ENCODE measurements at places on chromosomes 13 and 19.
A peak's percentile ranks its signal among the peaks of the same experiment; 100 is the strongest.

DNA sequence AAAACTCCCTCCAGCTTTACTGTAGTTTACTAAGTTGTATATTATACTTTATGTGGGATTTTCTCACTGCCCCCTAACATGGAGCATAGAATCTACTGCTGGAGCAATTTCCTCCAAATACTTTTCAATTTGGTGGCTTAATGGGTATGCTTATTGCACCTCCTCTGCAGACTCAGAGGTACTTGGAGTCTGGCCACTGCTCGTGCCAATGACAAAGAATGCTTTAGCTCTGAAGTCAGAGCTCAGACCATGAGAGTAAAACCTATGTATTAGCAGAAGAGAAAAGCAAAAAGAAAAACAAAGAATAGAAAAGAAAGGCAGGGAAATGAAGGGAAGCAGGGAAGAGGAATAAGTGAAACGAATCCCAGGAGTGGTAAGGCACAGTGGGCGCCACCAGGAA is 71.9 kb downstream of the SUCLA2 start:
- no peak overlapping the region for H3K4me3 ChIP-seq
- no peaks in the 10 kb centered on the region for H3K4me1 ChIP-seq
- DNase-seq = no peak
- no peaks in the 10 kb centered on the region for H3K27me3 ChIP-seq

- H3K27ac ChIP-seq = no peak overlapping the region
- DNase-seq = no peak
Observed at GRCh38 chr13:21872795-21873194, 201.9 kb downstream of the FGF9 start.

DNA sequence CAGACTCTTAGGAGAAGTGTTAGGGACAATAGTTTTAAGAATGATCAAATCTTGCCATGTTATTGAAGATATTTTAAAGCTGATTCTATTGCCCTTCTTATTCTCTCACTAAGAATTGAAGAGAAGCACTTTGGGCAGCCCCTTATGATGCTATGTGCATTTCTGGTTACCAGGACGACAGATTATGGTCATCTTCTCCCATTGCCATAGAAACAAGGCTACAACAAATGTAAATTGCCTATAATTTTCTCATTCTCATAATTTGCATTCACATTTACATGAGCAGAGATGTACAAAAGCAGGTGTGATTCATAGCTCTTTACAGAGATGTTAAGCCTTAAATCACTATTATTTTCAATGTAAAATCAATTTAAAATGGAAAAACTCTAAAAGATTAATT is 137.3 kb upstream of the PCDH9 start:
- no peak for DNase-seq
- H3K4me3 ChIP-seq = no peak overlapping the region
- no peaks in the 10 kb centered on the region for H3K27me3 ChIP-seq
- H3K4me1 ChIP-seq = no peaks in the 10 kb centered on the region
- H3K36me3 ChIP-seq = no peaks in the 10 kb centered on the region

DNA sequence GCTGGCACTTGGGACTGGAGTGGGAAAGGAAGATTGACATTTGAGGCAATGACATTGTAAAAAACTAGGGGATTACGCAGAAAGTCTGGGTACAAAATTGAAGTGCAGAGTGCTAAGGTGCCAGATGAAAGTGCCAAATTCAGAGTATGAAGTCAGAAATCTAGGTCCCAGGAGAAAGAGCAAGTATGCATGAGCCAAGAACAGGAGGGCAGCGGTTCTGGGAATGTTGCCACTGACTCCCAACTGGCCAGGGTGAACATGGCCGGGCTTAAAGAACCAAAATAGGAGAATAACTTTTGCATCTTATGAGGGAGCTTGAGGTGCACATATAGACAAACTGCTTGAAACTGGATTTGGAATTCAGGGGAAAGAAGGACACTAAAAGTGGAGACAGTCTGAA is 495.8 kb upstream of the KLF12 start:
- no peaks in the 10 kb centered on the region for H3K36me3 ChIP-seq
- no peak overlapping the region for H3K27ac ChIP-seq
- peaks cover 8% of the 10 kb centered on the region for H3K27me3 ChIP-seq
- no peak for DNase-seq
- H3K4me3 ChIP-seq = no peak overlapping the region

DNA sequence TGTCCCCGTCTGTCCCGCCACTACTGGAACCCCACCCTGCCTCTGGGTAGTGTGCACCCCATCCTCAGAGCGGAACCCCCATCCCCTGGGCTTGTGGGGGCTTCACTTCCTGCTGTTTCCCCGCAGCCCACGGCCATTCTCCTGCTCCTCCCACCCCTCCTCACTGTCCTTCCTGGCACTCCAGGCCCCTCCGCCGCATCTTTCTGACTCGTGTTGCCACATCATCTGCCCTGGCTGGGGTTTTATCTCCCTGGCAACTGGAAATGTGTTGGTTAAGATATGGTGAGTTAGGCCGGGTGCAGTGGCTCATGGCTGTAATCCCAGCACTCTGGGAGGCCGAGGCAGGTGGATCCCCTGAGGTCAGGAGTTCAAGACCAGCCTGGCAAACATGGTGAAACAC is 37.3 kb downstream of the KDM4B start:
- no peak for DNase-seq
- no peak overlapping the region for H3K4me3 ChIP-seq
- H3K36me3 ChIP-seq = peaks cover 8% of the 10 kb centered on the region
- no peaks in the 10 kb centered on the region for H3K27me3 ChIP-seq

DNA sequence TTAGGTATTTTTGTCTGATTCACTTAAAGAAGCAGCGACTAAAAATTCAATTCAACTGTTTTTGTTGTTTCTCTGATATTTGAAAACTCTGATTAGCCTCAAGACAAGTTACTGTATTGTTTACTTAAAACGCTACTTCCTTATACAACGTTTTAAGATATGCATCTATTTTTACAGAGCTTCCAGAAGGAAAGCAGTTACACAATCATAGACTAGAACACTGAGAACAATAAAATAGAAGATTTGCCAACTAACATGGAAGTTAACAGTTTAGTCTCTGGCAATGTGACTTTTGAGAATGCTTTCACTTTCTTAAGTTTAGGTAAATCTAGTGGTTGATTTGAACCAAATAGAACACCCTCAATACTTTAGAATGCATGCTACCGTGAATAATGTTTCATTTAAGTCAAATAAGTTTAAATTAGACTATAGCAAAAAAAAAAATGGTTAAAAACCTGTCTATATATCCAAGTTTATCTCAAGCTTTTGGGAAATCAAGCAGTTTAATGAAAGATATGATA is 614.8 kb downstream of the DACH1 start:
- no peak overlapping the region for H3K27ac ChIP-seq
- no peaks in the 10 kb centered on the region for H3K4me1 ChIP-seq
- H3K4me3 ChIP-seq = no peak overlapping the region
- H3K27me3 ChIP-seq = no peaks in the 10 kb centered on the region

DNA sequence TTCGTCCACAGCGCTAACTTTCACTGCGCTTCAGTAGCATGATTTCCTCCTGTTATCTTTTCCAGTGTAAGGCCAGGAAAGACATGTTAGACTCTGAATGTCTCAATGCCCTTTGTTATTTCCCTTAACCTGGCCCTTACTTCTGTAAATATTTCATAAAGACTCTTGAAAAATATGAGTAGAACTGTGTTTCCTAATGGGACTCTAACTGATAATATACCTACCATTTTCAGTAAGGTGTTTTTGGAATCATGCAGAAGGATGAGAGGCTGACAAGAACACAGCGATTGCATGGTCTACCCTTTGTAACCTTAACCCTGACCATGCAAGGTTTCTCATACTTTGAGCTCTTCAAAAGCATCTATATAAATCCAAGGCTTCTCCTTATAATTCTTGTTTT is 550.1 kb downstream of the SLITRK6 start:
- no peaks in the 10 kb centered on the region for H3K27me3 ChIP-seq
- H3K4me1 ChIP-seq = no peaks in the 10 kb centered on the region
- H3K27ac ChIP-seq = no peak overlapping the region

DNA sequence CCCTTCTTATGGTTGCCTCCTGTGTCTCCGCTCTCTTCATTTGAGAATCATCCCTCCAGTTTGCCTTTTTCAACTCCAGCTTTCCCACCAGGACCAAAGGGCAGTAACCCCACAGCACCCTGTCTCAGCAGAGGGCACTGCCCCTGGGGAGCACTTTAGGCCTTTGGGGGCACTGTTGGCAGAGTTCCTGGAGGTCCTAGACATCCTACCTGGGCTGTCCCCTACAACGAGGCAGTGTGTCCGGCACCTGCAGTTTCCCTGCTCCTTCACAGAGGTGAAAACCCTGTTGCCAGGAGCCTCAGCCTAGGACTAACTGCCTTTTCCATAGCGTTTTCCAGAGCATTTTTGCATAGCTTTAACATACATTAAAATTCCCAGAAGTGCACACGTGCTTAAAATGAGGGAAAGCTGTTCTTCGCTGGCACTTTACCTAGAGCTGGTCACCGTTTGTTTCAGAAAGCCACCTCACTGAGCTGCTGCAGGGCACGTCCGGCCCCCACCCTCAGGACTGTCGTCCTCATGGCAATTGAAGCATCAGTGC is 234.9 kb downstream of the TEX29 start:
- no peak overlapping the region for H3K4me3 ChIP-seq
- no peak for DNase-seq
- no peak overlapping the region for H3K27ac ChIP-seq
- peaks cover 10% of the 10 kb centered on the region for H3K27me3 ChIP-seq

GRCh38 chr19:480016-480855 is 16.1 kb upstream of the MADCAM1 start:
- H3K36me3 ChIP-seq = peaks cover 17% of the 10 kb centered on the region
- H3K4me3 ChIP-seq = peak overlapping the region; percentile 60
- peaks cover 11% of the 10 kb centered on the region for H3K4me1 ChIP-seq
- H3K27me3 ChIP-seq = peaks cover 11% of the 10 kb centered on the region
- peak overlapping the region; percentile 75 for H3K27ac ChIP-seq

- peak overlapping the region; percentile 97 for H3K4me3 ChIP-seq
- no peaks in the 10 kb centered on the region for H3K27me3 ChIP-seq
- DNase-seq = peak; percentile 69
- H3K4me1 ChIP-seq = peaks cover 47% of the 10 kb centered on the region
Observed at GRCh38 chr19:10718205-10719196, 622 bp downstream of the DNM2 start.

DNA sequence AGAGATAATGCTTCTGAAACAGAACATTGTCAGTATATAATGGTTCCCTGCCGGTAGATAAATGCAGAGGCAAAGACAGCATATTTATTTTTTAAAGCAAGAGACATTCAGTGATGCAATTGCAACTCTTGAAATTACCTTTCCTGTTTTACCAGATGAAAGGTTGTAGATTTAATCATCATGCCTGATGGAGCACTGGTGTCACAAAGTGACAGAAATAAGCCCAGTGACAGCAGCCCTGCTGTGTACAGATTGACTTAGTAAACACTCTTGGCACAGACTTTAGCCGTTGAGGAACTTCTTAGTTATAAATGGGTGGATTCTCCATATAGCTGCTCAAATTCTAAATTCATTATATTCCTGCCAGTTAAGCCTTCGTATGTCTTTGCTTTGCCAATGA is 172.5 kb downstream of the ITGBL1 start:
- H3K4me1 ChIP-seq = peaks cover 42% of the 10 kb centered on the region
- H3K27ac ChIP-seq = no peak overlapping the region

DNA sequence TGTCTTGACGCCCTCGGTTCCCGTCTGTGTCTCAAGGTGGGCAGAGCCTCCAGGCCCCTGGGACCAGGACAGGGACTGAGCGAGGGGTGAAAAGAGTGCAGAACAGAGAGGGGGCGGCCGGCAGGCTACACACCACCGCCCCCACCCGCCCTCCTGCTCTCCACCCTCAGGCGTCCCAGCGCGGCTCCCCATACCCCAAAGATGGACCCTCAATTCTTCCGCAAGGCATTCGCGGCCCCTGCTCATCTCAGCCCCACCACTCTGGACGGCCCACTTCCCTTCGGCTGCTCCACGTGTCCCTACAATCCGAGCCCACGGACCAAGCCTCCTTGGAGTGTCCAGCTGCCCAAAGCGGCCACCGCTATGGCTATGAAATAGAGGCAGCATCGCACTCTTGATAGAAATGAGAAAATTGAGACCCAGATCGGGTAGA is 1.8 kb downstream of the KLF16 start:
- peaks cover 43% of the 10 kb centered on the region for H3K4me1 ChIP-seq
- H3K36me3 ChIP-seq = no peaks in the 10 kb centered on the region
- peak overlapping the region; percentile 92 for H3K4me3 ChIP-seq
- no peak for DNase-seq
- H3K27ac ChIP-seq = peak overlapping the region; percentile 34

- no peaks in the 10 kb centered on the region for H3K4me1 ChIP-seq
- H3K27ac ChIP-seq = no peak overlapping the region
- no peak overlapping the region for H3K4me3 ChIP-seq
- H3K36me3 ChIP-seq = no peaks in the 10 kb centered on the region
- no peak for DNase-seq
Observed at GRCh38 chr13:111895896-111896821, 170.8 kb upstream of the SOX1 start.

DNA sequence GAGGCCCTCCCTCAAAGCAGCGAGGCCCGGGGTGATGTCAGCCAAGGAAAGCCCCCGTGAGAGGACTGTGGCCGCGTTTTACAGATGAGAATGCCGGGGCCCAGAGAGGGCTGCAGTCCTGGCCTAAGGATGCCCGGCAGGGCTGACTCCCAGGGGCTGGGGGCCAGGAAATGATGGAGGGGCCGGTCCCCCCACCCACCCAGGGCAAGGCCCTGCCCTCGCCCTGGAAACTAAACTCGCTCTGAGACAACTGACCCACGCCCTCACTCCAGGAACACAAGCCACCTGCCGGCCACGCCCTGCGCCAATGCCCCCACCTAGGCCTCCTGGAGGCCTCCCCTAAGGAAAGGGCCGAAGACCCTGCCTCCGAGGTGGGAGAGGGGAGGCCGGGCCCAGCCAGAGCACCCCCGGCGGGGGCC is 7.2 kb downstream of the ZBTB7A start:
- peaks cover 50% of the 10 kb centered on the region for H3K4me1 ChIP-seq
- DNase-seq = no peak
- H3K27ac ChIP-seq = no peak overlapping the region
- peaks cover 24% of the 10 kb centered on the region for H3K36me3 ChIP-seq

DNA sequence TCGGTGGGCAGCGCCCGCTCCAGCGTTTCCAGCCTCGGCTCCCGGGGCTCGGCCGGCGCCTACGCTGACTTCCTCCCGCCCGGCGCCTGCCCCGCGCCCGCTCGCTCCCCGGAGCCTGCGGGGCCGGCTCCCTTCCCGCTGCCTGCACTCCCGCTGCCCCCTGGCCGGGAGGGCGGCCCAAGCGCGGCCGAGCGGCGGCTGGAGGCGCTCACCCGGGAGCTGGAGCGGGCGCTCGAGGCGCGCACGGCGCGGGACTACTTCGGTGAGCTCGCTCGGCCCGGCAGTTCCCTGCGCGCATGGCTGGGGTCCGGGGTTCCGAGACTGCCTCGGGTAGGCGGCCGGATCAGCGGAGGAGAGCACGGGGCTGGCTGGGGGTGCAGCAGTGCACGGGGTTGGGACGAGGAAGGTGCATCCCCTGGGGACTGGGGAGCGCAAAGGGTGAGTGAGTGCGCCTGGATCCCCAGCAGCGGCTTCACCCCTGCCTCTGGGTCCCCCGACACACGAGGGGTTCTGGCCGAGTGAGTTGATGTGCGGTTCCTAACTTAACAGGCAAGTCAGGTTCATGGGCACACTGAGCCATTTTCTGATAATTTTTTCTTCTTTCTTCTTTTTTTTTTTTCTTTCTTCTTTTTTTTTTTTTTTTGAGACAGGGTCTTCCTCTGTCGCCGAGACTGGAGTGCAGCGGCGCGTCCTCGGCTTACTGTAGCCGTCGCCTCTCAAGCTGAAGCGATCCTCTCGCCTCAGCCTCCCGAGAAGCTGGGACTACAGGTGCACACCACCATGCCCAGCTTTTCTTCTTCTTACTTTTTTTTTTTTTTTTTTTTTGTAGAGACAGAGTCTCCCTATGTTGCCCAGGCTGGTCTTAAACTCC is 1.1 kb downstream of the WTIP start:
- no peak overlapping the region for H3K27ac ChIP-seq
- DNase-seq = no peak
- no peak overlapping the region for H3K4me3 ChIP-seq
- peaks cover 41% of the 10 kb centered on the region for H3K27me3 ChIP-seq
- no peaks in the 10 kb centered on the region for H3K36me3 ChIP-seq
- no peaks in the 10 kb centered on the region for H3K4me1 ChIP-seq
